ENCODE measurements at places on chromosomes 11 and 22. TPM values are rescaled to one million over a fixed set of nuclear protein-coding genes. Genes with fewer than 3 reads are reported as not detected.

Gene GGA1
- 43.3 TPM for total RNA-seq

Gene PIK3C2A
- total RNA-seq, result 62.1 TPM

Gene MUC5AC
- not detected for total RNA-seq

Gene SRRD
- 12.5 TPM for total RNA-seq

Gene IGF2
- 63.1 TPM for total RNA-seq

Gene BUD13
- 12.2 TPM for total RNA-seq

Gene SYT12
- total RNA-seq, result not detected

Gene UPB1
- total RNA-seq, result not detected

Gene OR52I1
- total RNA-seq, result not detected

Gene CLCF1
- 8.9 TPM for total RNA-seq

Gene LRRC10B
- total RNA-seq, result 1.6 TPM

Gene OR10G4
- not detected for total RNA-seq

Gene OR10S1
- total RNA-seq, result not detected

Gene AMPD3
- total RNA-seq, result 5.0 TPM

Gene PRODH
- 4.8 TPM for total RNA-seq

Gene PATE2
- total RNA-seq, result not detected

Gene NOX4
- total RNA-seq, result 11.4 TPM

Gene OR8D4
- not detected for total RNA-seq

Gene ELMOD1
- 1.4 TPM for total RNA-seq

Gene SLC43A3
- total RNA-seq, result 28.5 TPM

- no peak for DNase-seq
Measured at GRCh38 chr11:115891581-115891980, 387.4 kb upstream of the CADM1 start.

- DNase-seq, result no peak
Measured at GRCh38 chr11:79055856-79056631, 384.8 kb downstream of the TENM4 start.

- no peak for DNase-seq
Measured at GRCh38 chr22:26857169-26857568, 199.8 kb downstream of the MIAT start.

GRCh38 chr11:62705413-62705812 lies 1.8 kb downstream of the BSCL2 start:
- DNase-seq, result no peak

GRCh38 chr11:10451426-10452116 lies 3.5 kb upstream of the AMPD3 start:
- no peak for DNase-seq

- no peak for DNase-seq
Measured at GRCh38 chr22:46350121-46350520, 14.6 kb downstream of the TRMU start.

GRCh38 chr11:104145062-104145461 lies 18.9 kb downstream of the PDGFD start:
- DNase-seq, result no peak

- DNase-seq, result peak; percentile 93
Measured at GRCh38 chr11:2778630-2779498, 79.1 kb upstream of the KCNQ1OT1 start.

DNA sequence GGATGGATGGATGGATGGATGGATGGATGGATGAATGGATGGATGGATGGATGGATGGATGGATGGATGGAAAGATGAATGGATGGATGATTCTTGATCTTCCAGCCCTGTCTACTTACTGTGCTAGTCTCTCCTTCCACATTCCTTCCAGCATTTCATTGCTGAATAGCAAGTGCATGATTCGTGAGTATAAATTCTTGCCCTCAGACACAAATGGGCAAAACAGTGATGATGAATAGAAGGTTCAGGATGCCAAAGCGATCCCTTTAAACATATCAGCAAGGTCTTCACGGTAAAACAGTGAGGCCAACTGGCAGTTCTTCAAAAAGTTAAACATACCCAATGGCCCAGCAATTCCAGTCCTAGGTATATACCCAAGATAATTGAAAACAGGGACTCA lies 400.2 kb downstream of the MN1 start:
- DNase-seq, result no peak

DNA sequence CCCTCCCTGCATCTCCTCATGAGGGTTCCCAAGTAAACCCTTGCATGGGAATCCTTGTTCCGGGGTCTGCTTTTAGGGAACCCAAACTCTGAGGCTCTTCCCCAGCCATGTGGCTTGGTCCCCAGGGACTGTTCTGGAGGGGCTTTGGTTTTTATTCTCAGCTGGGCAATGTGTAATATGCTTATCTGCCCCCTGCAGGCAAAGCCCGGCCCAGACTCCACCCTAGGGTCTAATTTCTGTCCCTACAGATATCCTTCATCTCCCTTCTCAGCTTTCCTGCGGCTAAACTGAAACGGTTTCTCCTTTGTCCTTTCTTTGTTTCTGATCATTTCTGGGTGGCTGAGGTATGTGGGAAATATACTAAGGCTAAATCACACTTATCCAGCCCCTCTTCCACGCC lies 37.1 kb downstream of the TST start:
- DNase-seq, result no peak

- DNase-seq, result peak; percentile 81
Measured at GRCh38 chr22:46763051-46763705, 728 bp downstream of the TBC1D22A start.

- no peak for DNase-seq
Measured at GRCh38 chr11:117126223-117126965, 17.7 kb upstream of the PAFAH1B2 start.

DNA sequence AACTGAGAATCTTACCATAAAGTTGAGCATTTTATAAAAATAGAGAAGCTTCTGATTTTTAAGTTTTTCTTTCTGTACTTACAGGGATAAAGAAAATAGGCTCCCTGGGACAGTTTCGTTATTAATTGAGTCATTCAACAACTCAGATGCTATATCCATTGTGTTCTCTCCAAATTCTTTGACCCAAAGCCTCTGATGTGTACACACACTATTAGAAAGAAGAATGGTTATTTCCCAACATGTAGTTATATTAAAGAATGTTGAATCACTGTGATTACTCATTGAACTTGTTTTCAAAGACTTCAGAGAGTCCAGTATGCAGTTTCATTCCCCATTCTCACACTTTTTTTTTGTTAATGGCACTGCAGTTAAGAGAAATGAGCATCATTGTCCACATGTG lies 734.3 kb upstream of the ARHGAP42 start:
- DNase-seq, result no peak

DNA sequence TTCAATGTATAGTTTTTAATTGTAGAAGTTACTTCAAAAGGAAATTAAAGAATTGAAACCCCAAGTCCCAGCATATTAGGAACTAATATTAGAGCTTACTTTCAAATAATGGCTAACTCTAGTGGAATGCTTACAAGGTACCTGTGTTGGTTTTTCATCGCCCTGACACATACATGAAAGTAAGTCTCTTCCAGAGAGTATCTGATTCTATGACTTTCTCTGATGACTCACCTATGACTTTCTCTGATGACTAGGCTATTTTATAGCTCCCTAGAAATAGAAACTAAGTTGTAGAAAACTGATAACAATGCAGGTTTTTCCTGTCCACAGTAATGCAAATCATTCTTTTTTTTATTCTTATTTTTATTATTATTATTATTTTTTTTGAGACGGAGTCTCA lies 33.6 kb upstream of the MMP7 start:
- DNase-seq, result no peak

GRCh38 chr11:133638921-133639320 lies 106.6 kb upstream of the OPCML start:
- DNase-seq, result no peak

GRCh38 chr22:29795663-29796062 lies 28.5 kb downstream of the UQCR10 start:
- no peak for DNase-seq

- DNase-seq, result no peak
Measured at GRCh38 chr22:31243339-31244045, 31.4 kb downstream of the LIMK2 start.

DNA sequence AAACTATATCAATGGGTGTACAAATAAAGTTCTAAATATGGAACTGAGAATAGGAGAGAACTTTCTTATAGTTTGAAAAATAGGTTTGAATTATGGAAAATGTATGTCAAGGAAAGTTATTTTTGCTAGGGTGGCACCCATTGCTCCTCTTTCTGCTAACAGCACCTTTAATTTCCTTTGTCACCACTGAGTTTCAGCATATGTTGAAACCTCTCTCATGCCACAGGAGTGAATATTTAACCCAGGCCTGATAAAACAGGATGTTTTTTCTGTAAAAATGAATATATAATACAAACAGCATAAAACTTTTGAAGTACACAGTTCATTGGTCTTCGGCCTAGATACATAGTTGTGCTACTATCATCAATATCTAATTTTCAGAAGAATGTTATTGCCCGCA lies 385.5 kb upstream of the ANO5 start:
- DNase-seq, result no peak

GRCh38 chr11:72998676-72999075 lies 143.4 kb downstream of the FCHSD2 start:
- no peak for DNase-seq

DNA sequence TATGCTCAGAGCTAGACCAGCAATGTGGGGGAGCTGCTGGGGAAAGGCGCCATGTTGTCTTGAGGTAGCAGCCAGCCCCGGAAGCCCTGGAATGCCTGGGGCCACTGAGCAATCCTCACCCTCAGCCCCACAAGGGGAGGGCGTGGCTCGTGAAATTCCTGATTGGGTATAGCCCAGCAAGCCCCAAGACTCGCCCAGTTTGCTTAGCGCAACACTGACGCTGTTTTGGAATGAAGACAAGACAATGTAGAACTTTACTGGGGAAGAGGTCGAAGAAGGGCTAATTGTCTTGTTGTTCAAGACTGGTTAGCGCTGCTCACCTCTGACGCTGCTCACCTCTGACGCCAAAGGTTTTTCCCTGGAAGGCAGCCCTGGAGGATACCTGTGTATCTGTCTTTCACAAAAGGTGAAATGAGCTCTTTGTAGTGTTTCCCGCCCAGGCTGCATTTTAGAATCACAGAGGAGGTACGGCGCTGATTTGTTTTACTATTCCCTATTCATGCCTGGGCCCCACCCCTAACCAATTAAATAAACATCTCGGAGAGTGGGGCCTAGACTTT lies 47.6 kb downstream of the ST3GAL4 start:
- DNase-seq, result no peak

DNA sequence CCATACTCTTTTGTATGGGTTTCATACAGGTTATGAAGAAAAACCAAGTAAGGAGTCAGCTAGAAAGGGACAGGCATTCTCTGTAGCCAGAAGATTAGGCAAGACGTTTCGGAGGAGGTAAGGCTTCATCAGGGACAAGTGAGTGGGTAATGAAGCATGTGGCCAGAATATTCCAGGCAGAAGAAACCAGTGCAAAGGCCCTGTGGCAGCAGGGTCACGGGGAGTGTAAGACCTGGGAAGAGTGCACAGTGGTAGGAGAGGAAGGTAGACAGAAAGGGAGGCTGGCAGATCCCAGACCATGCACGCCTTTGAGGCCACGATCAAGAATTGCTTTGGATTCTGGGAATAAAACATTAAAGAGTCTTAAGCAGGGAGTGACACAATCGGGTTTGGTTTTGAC lies 177.6 kb downstream of the MIAT start:
- no peak for DNase-seq

- no peak for DNase-seq
Measured at GRCh38 chr22:45064313-45065278, 54.8 kb upstream of the PHF21B start.

GRCh38 chr11:130094614-130095013 lies 24.9 kb downstream of the APLP2 start:
- no peak for DNase-seq

DNA sequence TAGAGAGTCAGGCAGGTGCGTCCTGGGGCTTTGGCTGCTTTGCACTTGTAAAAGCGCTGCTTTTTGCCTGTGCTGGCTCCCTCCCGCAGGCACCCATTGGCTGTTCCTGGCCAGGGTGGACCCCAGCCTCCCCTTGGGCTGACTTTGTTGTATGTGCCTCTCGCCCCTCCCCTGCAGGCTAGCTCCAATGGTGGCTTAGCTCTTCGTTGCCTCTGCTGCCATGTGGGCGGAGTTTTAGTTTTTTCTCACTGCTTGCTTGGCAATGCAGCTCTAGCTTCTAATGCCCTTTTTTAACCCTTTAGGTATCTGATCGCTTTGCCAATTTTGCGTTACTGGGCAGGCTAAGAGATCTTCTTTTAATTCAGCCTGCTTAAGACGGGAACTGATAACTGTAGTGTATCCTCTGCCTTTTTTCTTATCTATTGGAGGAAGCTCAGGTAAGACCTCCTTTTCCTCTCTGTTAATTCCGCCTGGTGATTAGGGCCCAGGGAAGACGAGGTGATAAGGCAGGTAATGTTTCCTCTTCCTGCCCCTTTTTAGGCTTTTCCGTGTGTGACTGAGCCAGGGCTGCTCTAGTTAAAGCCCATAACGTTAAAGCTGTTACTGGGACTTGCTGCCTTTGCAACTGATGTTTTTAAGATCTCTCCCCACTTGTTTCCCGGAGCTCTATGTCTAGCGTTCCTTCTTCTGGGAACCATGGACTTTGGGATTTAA lies 11.7 kb upstream of the GLYATL1 start:
- no peak for DNase-seq

Measured in sigmoid colon (tissue), 7 donors.